ENCODE measurements at places on chromosomes 5 and 9. TPM values are rescaled to one million over a fixed set of nuclear protein-coding genes. Genes with fewer than 3 reads are reported as not detected.

The UCK1 gene
- total RNA-seq, result 25.0 TPM

The GFI1B gene
- not detected for total RNA-seq

DNA sequence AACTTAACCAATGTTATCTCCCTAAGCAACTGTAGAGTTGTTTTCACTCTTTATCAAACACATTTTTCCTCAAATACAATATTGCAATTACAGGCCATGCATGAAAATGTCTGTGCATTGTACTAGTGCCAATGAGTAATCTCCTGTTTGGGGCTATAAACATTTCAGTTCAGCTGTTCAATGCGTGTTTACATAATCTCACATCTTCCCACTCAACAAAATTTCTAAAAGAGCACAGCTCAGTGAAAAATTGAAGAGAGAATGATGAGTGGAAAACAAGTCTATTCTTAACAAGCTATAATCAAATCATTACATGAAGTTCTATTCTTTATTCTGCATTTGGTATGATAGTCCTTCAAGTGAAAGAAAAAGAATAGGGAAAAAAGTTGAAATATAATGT is 780.5 kb upstream of the CDH9 start:
- DNase-seq, result no peak

The NDOR1 gene
- total RNA-seq, result 6.6 TPM

The SUSD3 gene
- 6.8 TPM for total RNA-seq

DNA sequence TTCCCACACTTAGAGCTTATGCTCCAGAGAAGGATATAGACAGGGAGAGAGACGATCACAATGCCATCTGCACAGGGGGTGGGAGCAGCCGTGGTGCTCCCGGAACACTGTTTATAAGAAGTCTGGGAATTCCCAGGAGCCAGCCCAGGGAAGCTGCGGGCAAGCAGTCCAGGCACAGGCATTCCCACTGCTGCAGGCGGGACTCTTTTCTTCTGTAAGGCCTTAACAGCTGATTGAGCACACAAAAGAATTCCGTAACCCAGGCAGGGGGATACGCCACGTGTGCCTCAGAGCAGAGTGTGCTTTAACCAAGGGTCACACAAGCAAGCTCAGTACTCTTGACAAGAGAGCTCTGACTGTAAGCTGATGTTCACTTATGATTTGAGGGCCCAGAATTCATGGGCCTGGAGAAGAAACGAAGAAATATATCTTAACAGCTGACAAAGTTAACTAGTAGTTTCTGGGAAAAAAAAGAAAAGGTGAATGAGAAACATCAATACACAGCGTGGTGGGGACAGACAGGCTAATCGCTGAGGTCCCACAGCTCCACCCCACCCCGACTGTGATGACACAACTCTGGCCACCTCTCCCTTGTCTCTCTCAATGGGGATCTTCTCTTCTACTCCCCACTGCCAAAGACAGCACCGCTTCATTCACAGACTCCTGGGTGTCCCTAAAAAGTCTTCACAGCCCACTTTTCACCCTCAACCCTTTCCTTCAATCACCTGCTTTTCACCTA is 85.9 kb upstream of the SIMC1 start:
- DNase-seq, result no peak

DNA sequence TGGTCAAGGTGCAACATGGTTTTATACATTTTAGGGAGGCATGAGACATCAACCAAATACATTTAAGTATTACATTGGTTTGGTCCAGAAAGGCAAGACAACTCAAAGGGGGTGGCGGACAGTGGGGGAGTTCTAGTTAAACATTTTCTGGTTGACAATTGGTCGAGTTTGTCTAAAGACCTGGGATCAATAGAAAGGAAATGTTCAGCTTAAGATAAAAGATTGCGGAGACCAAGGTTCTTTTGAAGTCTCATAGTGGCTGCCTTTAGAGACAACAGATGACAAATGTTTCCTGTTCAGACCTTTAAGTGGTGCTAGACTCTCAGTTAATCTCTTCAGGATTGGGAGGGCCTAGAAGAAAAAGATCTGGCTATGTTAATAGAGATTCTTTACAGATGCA is 47.7 kb upstream of the TTC39B start:
- no peak for DNase-seq

The EQTN gene
- not detected for total RNA-seq

GRCh38 chr5:6158974-6159831 is 219.1 kb downstream of the MED10 start:
- no peak for DNase-seq

All from omental fat pad (tissue), 4 donors.